ENCODE measurements at places on chromosomes 5 and 9.

GRCh38 chr9:70816891-70817290 lies 304.5 kb downstream of the TRPM3 start:
- DNase-seq: no peak

DNA sequence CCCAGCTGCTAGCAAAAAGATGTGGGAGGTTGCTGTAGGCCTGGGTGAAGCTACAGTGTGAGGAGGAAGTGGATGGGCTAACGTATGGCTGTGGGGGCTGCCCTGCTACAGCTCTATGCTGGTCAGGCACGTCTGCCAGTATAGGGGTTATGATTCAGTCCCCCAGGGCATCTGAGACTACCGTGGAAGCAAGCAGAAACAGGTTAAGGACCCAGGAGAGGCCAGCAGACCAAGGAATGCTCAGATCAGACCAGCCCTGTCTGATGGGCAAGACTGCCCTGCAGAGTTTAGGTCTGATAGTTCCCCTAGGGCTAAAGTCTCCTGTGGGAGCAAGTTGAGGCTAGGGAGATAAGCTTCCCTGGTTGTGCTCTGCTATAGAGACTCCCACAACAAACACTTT lies 416.1 kb upstream of the CTNND2 start:
- no peak for DNase-seq

GRCh38 chr5:160660132-160660531 lies 191.9 kb downstream of the ATP10B start:
- DNase-seq: no peak

DNA sequence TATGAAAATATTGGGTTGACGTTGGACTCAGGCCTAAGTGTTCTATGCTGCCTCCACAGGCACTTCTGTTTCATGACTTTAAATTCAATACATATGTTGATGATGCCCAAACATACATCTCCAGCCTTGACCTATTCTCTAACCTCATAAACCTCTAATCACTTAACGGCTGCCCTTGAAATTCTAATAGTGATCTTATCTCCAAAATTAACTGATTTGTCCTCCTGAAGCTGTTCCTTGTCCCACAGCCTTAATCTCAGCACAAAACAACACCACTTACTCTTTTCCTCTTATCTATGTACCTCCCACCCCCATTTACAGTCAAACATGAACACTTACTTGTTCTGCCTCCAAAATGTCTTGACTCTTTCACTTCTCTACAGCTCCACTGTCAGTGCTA lies 43.3 kb downstream of the FGF10 start:
- DNase-seq: no peak

GRCh38 chr9:136720251-136720897 lies 8.0 kb downstream of the DIPK1B start:
- no peak for DNase-seq
